Left cardiac atrium (tissue), 4 donors: ENCODE measurements at places on chromosomes 13 and 19. TPM values are rescaled to one million over a fixed set of nuclear protein-coding genes. Genes with fewer than 3 reads are reported as not detected.

DNA sequence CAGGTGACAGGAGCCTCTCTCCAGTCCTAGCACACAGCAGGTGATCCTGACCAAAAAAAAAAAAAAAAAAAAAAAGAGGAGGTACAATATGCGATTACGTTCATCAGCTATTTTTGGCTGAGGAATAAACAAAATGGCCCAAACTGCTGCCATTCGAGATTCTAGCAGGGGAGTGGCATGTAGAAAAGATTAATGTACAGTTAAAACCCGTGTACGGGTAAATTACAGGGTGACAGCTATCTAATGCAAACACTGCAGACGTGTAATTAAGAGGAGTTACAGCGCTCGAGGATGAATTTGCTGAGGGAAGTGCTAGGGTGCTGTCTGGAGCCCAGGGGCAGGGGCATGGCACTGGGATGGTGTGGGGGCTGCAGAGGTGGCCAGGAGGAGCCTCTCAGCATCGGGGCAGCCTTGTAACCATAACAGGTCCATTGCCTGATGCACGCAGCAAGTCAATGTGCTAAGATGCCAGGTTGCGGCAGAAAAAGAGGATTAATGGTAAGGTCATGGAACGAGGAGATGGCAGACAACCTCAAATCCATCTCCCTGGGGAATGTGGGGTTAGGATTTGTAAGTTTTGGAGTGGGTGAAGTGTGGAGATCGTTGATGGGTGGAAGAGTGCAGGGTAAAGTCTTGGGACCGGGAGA, 17.4 kb downstream of the CHST8 start:
- DNase-seq, result no peak

DNA sequence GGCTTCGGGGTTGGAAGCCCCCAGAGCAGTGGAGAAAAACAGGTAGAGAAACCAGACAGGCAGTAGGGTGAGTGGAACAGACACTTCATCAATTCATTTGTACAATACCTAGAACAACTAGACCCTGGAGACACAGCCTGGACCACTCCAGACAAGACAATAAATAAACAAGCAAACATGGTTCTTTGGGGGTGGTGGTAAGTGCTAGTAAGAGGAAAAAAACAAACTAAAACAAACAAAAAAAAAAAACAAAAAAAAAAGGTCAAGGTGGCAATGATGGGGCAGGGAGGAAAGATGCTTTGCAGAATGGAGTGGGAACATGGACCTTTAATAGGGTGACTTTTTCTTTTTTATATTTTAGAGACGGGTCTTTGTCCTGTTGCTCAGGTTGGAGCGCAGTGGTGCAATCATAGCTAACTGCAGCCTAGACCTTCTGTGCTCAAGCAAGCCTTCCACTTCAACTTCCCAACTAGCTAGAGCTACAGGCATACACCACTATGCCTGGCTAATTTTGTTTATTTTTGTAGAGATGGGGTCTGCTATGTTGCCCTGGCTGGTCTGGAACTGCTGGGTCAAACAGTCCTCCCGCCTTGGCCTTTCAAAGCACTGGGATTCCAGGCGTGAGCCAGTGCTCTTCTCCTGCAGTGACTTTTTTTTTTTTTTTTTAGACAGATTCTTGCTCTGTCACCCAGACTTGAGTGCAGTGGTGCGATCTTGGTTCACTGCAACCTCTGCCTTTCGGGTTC, 3.1 kb downstream of the JUNB start:
- no peak for DNase-seq

GRCh38 chr19:13109361-13110098, 6.9 kb upstream of the LYL1 start:
- DNase-seq, result no peak

Gene TIMM29
- total RNA-seq, result 12.7 TPM

DNA sequence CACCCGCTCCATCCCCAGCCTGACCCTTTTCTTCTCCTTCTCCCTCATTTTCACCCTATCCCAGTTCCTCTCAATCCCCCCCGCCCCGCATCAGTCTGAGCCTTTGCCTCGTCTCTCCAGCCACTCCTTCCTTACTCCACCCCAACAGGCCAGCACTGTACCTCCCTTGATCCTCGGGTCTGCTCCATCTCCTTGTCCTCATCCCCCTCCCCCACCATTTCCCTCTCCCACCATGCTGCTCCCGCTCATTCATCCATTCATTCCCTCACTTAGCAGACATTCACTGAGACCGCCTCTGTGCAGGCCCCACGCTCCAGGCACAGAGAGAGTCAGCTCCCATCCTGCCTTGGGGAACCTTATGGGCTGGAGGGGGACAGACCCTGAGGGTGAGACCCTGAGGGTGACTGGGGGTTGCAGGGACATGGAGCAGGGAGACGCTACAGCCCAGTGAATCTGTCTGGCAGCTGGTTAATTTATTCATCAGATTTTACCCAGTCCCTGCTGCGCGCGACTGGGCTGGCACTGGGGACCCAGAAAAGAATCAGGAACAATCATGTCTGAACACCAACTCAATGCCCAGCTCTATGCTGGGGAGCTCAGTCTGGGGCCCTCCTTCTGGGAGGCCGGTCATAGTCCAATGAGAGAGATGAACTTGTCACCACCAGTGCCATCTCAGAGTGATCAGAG, 881 bp downstream of the ARHGAP33 start:
- DNase-seq, result no peak

DNA sequence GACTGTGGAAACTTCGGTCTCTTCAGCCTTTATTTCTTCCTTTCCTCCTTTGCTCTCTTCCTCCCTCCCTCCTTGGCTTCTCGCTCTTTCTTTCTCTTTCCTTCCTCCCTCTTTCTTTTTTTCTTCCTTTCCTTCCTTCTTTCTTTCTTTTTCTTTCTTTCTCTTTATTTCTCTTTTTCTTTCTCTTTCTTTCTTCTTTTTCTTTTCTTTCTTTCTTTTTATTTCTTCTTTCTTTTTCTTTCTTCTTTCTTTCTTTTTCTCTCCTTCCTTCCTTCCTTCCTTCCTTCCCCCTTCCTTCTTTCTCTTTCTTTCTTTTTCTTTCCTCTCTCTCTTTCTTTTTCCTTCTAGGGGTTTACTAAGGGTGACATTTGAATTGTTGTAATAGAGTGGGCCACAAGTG, 290.2 kb upstream of the MAB21L1 start:
- DNase-seq, result no peak

DNA sequence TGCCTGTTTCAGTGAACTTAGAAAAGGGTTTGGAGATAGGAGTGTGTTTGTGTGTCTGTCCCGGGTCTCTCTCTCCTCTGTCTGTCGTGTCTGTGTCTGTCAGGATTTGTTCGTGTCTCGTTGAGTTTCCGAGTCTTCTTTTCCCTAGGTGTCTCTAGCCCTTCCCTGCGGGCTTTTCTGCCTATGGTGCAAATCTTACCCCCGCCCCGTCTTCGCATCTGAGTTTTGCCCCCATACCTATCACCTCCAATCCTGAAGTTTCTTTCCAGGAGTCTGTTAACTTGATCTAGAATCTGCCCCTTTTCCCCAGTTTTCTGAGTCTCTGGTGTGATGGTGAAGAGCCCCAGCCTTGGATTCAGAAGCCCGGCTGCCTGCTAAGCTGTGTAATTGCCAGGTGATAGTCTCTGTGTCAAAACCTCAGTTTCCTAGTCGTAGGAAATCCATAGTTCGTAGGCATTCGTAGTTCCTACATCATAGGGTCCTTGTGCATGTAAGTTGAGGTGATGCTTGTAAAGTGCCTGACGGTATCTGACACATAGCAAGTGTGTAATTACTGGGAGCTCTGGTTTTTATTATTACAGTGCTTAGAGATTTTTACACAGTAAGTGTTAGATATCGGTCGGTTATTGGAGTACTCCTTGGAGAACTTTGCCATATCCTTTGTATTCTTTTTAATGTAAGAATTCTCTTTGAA, 782 bp downstream of the EPN1 start:
- DNase-seq, result no peak
